ENCODE measurements at places on chromosomes 13 and 19.

- no peak for DNase-seq
Observed at GRCh38 chr13:93672996-93673395, 446.4 kb downstream of the GPC6 start.

DNA sequence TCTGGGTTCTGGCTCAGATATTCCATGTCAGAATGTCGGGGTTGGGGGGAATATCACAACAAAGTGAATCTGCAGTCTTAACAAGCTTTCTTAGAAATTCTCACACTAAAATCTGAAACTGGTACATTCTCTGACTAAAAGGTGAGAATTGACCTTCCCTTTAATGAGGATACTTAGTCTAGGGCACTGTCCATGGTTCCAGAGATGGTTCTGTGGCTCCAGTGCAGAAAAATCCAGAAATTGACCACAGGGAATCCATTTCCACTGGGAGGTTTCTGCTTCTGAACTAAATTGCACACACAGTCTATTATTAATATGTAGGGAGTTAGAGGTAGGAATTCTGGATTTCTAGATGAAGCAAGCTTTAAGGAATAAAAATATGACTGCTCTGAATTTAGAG is 171.6 kb upstream of the OBI1 start:
- no peak for DNase-seq

DNA sequence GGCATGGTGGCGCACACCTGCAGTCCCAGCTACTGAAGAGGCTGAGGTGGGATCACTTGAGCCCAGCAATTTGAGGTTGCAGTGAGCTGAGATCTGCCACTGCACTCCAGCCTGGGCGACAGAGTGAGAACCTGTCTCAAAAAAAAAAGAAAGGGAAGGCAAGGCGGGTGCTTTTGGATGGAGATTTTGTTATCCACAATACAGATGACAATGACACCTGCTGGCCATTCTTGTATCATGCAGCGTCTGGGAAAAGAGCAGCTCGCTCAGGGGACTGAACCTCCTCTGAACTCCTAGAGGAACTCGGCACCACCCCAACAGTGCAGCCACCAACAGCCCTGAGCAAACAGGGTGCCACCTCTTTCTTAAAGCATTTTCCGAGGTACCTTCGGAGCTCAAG is 22.8 kb downstream of the HAUS8 start:
- no peak for DNase-seq

DNA sequence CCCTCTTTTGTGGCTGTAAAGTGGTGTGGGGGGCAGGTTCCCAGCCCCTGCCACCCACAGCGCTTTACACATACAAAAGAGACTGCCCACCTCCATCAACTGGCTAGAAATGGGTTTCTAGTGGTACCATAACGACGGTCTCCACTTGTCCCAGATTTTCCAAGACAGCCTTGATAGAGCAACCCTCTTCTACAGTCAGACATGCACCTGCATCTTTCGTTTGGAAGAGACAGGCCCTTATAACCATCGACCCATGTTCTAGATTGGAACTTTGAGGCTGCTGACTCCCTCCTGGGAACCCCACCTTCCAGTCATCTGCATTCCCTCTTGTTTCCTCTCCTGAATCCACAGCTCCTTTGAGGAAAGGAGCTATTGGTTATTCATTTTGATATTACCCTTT is 63.1 kb downstream of the GSX1 start:
- DNase-seq = no peak

DNA sequence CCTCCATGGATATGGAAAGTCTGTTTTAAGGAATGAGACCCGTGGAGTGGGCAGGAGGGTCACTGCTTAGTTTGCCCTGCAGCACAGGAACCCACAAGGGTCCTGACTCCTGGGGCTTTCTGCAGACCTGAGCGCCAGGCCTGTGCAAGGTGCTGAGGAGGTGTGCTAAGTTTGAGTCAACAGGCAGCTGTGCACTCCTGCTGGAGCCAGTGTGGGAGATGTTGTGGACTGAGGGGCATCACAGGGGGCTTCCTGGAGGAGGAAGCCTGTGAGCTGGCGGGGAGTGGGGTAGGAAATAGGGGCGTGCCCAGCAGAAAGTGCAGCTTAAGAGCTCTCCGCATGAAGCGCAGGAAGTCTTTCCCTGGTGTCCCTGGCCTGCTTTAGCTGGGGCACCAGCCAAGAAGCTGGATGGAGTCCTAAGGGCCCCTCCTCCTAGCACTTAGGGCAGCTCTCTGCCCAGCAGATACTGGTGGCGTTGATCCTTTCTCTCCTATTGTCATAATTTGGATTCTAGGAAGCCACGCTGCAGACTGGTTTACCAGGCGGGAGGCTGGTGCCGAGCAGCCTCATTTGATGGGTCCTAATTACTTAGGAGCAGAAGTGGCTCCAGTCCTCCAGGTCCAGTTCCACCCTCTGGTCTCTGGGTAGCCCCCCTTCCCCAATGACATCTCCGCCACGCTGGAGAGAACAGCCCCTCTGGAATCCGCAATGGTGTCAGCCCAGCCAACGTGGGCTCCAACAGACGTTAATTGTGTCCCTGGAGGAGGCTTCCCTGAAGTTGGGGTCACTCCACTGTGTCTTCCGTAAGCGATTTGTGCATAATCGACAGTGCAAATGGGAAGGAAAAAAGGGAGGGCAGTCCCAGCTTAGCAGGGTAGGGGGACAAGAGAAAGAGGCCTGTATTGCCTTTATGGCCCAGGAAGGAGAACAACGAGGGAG is 309.2 kb downstream of the ZNF536 start:
- DNase-seq = no peak

GRCh38 chr13:32443111-32443510 is 15.2 kb upstream of the N4BP2L1 start:
- DNase-seq = no peak

GRCh38 chr13:26017932-26018665 is 33.7 kb downstream of the SHISA2 start:
- DNase-seq = no peak

DNA sequence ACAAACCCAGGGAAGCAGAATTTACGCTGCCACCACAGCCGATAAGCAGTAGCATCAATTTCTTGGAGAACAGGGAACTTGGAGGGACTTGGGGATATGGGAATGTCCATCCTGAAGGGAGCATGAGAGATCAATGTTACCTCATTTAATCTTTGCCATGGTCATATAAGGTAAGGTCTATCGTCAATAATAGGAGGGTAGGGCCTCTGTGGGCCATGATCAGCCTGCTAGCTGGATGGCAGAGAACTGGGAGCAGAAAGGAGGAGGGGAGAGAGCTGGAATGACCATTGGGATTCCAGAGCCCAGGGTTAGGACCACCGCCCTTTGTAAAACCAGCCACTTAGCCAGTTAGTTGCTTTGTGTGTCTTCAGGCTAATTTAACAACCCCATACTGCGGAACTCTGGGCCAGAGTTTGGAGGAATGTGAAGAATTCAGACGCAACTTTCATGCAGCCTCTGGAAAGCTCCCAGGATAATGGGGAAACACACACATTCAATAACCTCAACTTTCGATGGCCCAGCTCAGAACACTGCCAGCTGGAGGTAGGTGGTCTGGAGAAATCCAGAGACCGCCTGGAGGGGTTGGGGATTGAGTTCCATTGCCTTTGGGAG is 40.3 kb downstream of the ZNF557 start:
- no peak for DNase-seq

DNA sequence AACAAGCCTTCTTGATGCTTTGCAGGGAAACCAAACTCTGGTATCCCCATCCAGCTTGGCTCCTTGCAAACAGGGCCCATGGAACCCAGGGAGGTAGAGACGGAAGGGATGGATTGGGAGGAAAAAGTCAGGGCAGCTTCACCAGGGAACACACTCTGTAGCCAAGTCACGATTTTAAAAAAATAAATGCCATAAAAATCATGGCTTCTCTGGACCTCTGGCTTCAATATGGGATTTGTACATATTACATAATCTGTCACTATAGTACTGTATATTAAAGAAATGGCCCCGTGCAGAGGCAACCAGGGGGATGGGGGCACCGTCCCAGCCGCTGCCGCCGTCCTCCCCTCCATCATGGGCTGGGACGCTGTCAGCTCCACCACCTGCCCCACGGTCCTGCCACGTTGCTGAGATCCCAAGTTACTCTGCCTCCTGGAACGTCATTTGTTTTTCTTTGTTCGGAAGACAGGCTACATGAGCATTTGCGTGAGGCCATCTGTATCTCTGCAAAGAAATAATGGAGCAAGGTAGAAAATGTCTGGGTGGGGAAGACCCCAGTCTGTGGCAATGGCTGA is 313.3 kb downstream of the ZNF536 start:
- no peak for DNase-seq

- no peak for DNase-seq
Observed at GRCh38 chr19:46863818-46864629, 3.2 kb downstream of the ARHGAP35 start.

GRCh38 chr13:44142540-44142867 is 231.1 kb upstream of the SERP2 start:
- DNase-seq = no peak

- no peak for DNase-seq
Observed at GRCh38 chr13:35704331-35704730, 227.8 kb upstream of the MAB21L1 start.

DNA sequence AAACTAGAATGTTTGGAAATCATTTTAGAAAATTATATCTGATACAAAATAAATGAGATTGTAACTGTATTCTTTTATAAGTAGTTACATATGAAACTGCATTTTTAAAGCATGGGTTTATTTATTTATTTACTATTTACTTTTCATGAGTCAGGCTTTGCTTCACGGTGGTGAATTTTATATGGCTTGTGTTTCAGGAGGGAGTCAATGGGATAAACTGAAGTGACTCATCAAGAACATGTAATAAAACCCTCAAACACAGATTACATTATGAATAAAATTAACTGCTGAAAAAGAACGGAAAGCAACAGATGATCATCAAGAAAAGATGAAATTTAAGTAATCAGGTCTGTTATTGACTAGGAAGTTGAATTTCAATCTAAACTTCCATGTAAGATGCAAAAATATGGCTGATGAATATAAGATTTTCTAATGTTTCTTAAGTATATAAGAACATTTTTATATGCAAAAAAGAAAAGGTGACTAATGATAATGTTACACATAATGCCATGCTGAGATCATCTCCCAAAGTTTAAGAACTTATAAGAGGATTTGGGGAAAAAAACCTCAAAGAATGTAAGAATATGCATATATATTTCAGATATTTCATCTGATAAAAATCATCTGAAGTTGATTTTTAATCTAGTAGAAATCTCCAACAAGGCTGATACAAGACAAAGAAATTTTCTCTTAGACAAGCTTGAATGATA is 383.6 kb downstream of the SLITRK1 start:
- DNase-seq = no peak

DNA sequence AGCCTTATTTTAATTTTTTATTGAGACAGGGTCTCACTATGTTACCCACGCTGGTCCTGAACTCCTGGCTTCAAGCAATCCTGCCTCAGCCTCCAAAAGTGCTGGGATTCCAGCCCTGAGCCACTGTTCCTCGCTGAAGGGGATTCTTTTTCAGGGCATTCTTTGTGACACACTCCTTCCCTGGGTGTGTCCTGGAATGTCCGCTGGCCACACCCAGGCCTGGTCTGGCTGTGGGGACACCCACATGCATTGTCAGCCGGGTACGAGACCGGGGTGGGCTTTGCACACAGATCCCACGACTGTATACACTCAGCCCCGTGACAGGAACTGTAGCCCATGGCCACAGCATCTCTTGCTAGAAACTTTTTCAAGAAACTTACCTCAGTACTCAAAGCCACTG is 34.4 kb upstream of the GATAD2A start:
- no peak for DNase-seq

DNA sequence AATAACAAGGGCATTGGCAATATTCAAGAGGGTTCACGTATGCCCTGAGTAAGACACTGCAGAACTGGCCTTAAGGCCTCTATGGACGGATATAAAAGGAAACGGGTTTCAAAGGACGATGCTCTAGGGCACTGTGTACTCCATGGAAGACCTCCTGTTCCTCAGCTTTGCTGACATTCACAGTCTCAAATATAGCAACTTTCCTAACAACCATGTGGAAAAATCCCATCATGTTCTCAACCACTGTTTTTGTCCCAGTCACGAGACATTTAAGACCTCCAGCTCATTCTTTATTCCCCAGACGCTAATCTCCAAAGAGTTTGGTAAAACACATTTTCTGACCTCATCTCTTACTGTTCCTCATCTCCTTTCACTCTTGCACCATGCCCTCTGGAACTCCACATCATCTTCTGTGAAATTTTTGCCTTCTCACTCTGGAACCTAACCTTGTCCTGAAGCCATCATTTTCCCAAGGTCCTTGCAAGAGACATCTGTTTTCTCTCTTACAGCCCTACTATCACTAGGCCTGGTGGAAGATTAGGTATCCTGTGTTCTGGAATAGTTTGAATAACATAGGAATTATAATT is 37.6 kb downstream of the SPRY2 start:
- DNase-seq = no peak

- DNase-seq = no peak
Observed at GRCh38 chr13:74839656-74840055, 642.3 kb downstream of the TBC1D4 start.

GRCh38 chr19:55585658-55586339 is 5.2 kb upstream of the ZNF579 start:
- no peak for DNase-seq

DNA sequence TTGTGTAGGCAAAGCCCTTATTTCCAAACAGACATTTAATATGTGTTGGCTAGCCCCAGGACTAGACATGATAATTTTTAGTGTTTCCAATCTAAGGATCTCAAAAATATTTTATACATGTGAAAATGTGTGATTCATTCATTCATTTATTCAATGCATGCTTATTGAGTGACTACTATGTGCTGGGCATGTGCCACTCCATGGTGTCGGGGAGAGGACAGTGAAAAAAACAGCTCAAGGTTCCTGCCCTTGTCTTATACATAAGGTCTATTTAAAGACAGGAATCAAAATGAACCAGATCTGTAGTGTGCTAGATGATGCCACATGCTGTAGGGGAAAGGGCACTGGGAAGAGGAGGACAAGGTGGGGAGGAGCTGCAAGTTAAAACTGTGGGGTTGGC is 36.5 kb downstream of the GJA3 start:
- DNase-seq = no peak

GRCh38 chr19:31427857-31428256 is 78.6 kb upstream of the TSHZ3 start:
- no peak for DNase-seq

DNA sequence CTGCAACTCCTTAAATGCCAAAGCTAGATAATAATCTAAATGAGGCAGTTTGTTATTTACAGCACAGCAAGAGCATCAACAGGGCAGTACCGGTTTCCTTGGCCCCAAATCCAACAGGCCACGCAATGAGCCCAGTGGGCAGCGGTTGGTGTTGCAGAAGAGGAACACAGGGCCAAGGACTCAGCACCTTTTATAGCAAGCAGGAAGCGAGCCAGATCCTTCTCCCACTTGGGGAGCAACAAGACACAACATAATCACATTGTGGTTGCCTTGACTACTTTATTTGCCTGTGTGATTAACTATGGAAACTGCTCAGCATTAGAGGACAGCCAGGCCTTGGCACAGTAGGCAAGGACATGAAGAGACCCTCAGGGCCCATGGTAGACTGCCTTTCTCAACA is 67.1 kb upstream of the HTR2A start:
- DNase-seq = no peak

- DNase-seq = no peak
Observed at GRCh38 chr19:39372047-39372802, 18.7 kb downstream of the PAF1 start.

All from NCI-H2081 treated with DMSO at 0.1 percent for 48 hours (cell line).